ENCODE measurements at places on chromosomes 16 and 17.
A peak's percentile ranks its signal among the peaks of the same experiment; 100 is the strongest.

DNA sequence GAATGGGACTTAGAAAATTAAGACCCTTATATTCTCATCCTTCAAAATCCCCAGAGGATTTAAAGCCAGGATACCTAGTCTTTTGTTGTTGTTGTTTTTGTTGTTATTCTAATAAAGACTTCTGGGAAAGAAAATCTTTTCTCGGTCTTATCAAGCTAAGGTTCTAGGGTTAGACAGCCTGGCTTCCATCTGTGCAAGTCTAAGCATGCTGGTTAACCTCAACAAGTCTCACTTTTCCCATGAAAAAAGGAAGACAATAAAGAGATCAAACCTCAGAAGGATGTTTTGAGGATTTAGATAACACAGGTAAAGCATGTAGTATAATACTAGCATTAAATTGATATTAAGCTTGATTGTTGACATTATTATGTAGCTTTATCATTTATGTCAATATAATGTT lies 486.4 kb upstream of the SOX9 start:
- DNase-seq, result no peak

- no peak for DNase-seq
Measured at GRCh38 chr17:8708025-8708461, 36.6 kb downstream of the CCDC42 start.

DNA sequence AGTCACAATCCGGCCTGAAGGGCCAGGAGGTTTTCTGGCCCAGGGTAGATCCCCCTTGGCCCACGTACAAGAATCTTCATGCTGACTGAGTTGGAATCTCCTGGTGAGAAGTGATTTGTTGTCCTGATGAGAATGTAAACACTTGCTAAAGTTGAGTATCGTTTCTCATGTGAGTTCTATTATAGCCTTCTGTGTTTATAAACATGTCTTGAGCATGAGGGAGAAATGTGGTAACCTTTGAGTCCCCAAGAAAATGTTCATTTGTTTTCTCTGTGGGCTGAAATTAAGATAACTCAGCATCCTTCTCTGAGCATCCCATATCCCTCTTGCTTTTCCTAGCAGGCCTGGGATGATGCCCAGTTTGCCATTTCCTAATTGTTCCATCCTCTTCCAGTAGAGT lies 204.8 kb downstream of the FTO start:
- DNase-seq, result no peak

- no peak for DNase-seq
Measured at GRCh38 chr17:3799181-3799945, 1.6 kb downstream of the ITGAE start.

DNA sequence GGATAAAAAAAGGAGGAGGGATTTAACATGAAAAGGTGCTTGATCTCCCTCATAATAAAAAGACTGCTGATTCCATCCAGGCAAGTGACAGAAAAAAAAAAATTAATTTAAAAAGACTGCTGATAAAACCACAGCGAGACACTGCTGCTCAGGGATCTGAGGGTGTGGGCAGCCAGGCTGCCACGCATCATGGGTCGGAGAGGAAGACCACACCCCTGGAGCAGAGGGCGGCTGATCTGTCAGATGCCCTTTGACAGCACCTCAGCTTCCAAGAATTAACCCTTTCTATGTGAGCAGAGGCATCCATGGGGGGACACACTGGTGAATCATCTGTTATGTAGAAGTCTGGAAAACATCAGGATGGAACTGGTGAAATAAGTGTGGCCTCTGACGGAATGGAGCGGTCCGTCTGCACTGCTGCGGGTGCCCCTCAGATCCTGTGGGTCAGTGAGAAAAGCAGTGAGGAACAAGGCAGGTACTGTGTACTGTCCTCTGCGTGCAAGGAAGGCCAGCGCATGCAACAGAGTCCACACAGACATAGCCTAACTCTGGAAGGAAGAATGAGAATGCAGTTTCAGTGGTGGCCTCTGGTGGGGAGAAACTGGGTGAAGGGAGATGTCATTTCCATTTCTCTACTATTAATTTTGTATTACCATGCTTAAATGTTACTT lies 19.8 kb downstream of the MAPT start:
- no peak for DNase-seq

- no peak for DNase-seq
Measured at GRCh38 chr17:7224661-7225111, 4.9 kb downstream of the ACADVL start.

DNA sequence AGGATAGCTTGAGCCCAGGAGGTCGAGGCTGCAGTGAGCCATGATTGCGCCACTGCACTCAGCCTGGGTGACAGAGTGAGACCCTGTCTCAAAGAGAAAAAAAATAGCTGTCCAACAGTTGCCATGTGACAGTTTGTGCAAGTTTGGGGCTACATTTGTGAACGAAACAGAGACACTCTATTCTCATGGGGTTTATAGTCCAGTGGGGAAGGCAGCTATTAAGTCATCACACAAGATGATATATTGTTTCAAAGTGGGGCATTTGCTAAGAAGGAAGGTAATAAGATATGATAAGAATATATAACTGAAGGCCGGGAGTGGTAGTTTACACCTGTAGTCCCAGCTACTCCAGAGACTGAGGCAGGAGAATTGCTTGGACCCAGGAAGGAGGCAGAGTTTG lies 73.3 kb downstream of the RBBP6 start:
- DNase-seq, result no peak

DNA sequence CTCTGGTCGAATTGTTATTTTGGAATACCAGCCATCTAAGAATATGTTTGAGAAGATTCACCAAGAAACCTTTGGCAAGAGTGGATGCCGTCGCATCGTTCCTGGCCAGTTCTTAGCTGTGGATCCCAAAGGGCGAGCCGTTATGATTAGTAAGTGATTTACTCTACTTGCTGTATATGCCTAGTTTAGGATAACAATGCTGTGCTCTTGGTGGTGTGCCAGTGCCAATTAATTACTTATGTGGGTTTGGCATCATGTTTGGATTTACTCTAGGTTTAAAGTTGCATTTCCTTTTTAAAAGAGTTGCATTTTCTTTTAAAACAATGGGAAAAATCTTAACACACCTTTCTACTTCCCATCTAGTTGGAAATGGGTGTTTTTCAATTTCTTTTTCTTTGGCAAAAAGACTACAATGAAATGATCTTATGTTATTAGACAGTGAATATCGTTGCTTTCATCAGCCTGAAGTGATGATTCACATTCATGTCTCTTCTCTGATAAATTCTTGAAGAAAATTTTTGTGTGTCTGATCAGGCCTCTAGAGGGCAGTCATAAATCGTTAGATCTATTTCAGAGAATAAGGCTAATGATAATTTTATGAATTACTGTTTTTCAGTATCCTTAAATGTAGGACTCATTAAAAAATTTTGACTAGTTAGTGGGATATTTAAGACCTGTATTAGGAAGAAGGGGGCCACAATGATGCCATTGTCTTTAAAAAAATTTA lies 5.6 kb downstream of the SF3B3 start:
- no peak for DNase-seq

GRCh38 chr17:16338391-16338790 lies 14.9 kb downstream of the CENPV start:
- no peak for DNase-seq

DNA sequence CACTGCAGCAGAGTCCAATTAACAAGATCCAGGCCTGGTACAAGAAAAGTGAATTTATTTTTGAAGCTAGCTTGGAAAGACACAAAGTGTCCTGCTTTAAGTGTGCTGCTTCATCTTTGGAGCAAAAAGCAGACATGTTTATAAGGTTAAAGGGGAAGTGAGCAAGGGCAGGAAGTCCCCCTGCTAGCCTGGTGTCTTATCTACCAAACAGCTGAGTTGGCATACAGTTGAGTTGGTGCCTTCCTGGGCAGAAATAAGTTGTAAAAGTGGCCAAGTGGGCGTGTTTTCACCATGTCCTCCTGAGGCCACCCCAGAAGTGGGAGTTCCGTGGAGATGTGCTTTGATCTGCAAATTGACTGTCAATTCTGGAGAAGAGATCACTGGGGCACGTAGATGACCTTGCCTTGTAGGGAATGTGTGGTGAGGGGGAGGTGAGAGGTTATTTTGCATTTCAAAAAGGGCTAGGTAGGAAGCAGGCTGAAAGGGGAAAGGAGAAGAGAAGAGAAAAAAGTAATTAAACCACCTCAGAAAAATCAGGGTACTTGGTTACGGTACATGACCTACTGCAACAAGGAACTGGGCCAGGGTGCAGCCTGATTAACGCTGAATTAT lies 38.3 kb upstream of the HSBP1 start:
- DNase-seq, result no peak

GRCh38 chr16:68599586-68599985 lies 45.5 kb upstream of the CDH3 start:
- no peak for DNase-seq

GRCh38 chr17:81422776-81423697 lies 27.8 kb downstream of the BAHCC1 start:
- peak; percentile 62 for DNase-seq

- DNase-seq, result no peak
Measured at GRCh38 chr17:77837917-77838316, 120.6 kb upstream of the TNRC6C start.

GRCh38 chr17:50112694-50113093 lies 17.3 kb downstream of the SAMD14 start:
- no peak for DNase-seq

- DNase-seq, result no peak
Measured at GRCh38 chr16:79092846-79093245, 507.7 kb downstream of the MAF start.

DNA sequence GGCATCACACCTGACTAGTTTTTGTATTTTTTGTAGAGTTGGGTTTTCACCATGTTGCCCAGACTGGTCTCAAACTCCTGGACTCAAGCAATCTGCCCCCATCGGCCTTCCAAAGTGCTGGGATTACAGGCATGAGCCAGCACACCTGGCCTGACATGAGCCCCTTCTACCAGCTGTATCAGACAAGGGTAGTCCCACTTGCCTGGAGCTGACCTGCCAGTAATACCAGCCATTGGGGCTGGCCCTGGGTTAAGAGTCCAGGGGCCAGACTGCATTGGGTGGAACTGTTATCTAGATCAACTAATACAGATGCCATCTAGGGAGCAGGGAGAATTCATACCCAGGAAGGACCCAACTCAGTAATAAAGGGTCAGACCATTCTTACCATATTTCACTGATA lies 28.1 kb downstream of the WSB1 start:
- DNase-seq, result no peak

- DNase-seq, result no peak
Measured at GRCh38 chr16:54320697-54321340, 34.2 kb upstream of the IRX3 start.

- DNase-seq, result no peak
Measured at GRCh38 chr17:78844301-78845005, 3.8 kb upstream of the USP36 start.

GRCh38 chr16:14087181-14087580 lies 16.1 kb downstream of the MRTFB start:
- DNase-seq, result no peak

GRCh38 chr16:88882358-88883030 lies 16.0 kb upstream of the PABPN1L start:
- peak; percentile 19 for DNase-seq

DNA sequence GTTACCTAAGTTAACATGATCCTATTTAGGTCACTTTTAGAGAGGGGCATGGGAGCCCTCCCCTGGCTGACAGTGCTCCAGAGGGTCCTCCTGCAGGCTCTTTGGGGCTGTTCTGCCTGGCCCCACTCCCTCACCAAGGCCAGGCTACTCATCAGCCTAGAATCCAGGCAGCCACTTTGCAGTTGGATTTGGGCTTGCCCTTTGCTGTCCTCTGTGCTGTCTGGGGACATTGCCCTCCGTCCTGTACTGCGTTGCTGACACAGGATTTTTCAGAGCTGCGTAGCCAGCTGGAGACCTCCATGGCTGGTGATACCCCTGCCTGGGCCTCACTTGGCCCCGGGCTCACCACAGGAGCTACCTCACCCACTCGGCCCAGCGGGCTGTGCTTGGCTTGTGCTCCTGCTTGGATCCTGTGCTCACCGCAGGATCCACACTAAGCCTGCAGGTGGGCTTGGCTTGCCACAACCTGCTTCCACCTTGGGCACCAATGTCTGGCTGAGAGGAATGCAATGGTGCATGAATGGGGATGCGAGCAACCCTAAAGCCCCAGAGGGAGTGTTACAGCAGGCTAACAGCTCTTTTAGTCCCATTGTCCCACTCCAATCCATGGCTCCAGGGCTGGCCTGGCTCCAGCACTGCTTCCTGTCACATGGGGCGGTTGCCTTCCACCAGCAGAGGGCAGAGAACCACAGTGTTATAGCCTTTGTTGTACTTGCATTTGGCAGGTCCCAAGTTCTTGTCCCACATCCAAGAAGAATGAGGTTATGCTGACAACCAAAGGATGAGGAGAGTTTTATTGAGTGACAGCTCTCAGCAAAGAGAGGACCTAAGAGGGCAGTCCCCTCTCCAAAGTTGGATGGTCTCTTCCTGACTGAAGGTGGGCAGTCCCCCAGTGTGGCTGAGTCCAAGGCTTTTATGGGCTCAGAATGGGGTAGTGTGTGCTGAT lies 21.5 kb downstream of the CCL4 start:
- no peak for DNase-seq

DNA sequence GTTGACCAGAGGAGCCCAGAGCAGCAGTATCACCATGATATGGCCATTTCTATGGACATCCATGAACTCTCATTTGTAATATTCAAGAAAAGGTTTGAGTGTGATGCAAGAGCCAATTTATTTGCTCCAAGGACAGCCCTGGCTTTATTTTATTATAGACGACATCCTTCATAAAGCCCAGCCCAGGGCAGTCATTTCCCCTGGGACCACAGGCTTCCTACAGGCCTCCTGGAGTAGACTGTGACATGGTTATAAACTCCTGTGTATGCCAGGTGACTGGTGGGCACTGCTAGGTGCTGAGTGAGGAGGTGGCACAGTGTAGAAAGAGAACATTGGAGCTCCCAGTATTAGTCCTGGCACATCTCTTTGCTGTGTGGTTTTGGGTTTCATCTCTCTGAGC lies 120.9 kb downstream of the UTP18 start:
- no peak for DNase-seq

- DNase-seq, result no peak
Measured at GRCh38 chr17:20797292-20797691, 217.8 kb downstream of the CDRT15L2 start.

GRCh38 chr17:43834106-43834505 lies 1.2 kb upstream of the MPP3 start:
- no peak for DNase-seq

GRCh38 chr16:13245713-13246377 lies 344.4 kb downstream of the SHISA9 start:
- DNase-seq, result no peak

All from keratinocyte (primary cell).